ENCODE measurements at places on chromosomes 4 and X.

- DNase-seq, result no peak
Observed at GRCh38 chr4:182805321-182805720, 111.9 kb downstream of the DCTD start.

DNA sequence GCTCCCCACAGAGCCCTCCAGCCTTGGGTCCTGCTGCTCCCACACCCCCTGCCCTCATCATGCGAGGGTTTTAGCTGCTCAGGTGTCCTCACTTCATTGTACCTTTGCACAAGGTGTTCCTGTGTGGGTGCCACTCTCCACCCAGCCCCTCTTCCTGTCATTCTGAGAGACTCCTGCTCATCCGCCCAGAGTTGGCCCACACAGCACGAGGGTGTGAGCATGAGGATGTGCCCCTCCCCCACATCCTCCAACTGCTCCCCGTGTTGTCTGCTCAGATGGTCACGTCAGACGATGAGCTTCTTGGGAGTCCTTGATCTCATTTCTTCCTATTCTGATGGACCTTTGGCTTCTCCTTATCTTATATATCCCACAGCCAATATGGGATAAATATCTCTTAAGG, 53.2 kb downstream of the HTT-AS start:
- no peak for DNase-seq

DNA sequence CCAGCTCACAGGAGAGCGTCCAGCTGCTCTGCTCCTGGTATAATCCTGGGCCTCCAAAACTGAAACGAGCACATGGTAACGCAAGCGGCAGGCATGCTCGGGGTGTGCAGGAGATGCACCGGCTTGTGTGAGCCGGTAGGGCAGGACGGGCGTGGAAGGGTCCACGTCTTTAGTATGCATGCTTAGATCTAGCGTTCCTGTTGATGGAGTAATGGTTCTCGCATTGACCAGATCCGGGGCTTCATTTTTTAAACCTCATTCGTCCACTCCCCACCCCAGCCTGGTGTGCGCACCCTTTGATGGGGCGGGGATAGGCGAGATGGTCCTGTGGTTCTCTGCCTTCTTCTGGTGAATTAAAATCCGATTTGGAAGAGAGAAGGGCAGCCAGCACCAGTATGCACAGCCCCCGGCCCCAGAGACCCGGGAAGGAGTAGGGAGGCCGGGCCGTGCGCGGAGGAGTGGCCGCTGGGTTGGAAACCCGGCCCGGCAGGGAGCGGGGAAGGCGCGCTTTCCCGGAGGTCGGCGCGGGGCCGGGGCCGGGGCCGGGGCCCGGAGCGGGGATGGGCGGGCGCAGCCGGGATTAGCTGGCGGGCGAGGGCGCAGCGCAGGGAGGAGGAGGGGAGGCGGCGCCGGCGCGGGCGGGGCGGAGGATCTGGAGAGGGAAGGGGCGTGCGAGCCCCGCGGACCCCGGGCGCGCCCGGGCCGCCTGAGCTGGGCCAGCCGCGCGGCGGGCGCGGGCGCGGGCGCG, 39.9 kb downstream of the FAM149A start:
- DNase-seq, result no peak

GRCh38 chrX:12227412-12228041, 89.3 kb downstream of the FRMPD4 start:
- no peak for DNase-seq
